Pancreas (tissue), 10 donors: ENCODE measurements at places on chromosomes 6 and 20.

GRCh38 chr6:15363523-15364400 lies 117.9 kb downstream of the JARID2 start:
- no peak for DNase-seq

GRCh38 chr6:86255973-86256372 lies 613.3 kb upstream of the SYNCRIP start:
- DNase-seq = no peak

GRCh38 chr6:137111296-137112066 lies 62.0 kb downstream of the IL22RA2 start:
- no peak for DNase-seq

DNA sequence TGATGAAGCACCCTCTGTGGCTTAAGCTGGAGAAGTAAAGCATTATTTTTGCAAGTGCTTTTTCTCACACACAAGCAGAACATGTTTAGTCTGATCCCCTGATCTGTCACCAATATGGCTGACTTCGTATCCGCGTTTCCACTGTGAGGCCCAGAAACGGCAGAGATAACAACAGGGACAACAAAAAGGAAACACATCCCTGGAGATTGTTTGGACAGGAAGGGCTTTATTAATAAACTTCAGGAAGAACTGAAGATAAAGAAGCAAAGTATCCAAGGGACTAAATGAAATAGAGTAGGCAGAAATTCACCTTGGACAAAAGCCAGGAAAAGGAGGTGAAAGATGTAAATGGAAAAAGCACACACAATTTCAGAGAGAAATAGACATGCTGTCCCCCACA lies 49.2 kb downstream of the RARS2 start:
- DNase-seq = no peak

DNA sequence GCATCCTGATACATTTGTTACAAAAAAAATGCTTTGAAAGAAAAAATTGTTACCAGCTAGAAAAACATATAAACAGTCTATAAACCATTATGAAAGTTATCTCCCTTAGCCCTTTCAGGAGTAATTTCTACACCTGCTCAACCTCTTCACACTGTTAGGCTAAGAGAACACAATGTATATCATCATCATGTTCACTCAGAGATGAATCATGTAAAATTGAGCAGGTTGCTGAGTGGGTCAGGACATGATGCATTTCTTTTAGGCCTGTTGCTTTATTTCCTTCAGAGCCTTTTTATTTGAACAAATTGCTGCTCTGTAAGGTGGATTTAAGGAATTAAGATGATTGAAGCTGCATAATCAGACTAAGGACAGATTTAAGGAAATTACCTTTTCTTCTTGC lies 531.3 kb upstream of the MAN1A1 start:
- DNase-seq = no peak

DNA sequence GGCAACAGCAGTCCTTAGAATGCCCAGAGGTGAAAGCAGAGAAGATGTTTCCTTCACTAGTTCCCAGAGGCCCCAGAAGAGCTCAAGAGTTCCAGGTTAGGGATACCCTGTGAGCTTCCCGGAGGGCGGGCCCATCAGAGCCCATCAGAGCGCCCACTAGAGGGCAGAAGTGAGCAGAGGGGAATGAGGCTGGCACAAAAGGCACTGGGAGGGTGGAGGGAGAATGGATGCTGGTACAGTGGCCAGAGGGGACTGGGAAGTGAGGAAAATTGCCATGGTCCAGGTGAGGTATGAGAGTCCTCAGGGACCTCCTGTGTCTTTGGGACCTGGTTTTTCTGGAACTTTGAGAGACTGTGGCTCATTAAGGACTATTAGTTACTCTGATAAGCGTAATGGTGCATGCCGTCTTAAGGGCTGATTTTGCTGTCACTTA lies 57.3 kb downstream of the LINC00237 start:
- DNase-seq = peak; percentile 49

DNA sequence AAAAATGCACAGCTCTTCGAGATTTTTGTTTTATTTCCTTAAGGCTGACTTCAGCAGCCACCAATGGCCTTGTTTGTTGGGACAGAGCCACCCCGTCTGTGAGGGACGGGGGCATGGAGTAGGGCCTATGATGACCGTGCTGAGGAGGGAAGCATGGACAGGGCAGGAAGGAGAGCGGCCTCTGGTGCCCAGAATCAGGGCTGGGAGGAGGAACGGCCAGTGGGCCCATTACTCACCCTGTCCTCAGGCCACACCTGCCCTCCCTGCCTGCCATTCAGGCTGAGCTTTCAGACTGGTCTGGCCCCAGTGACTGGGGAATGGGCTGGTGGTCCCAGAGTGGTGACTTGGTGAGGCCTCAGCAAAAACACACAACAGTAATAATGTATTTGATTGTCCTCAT lies 104.4 kb downstream of the SMOC2 start:
- DNase-seq = no peak

GRCh38 chr20:20549704-20550103 lies 162.7 kb downstream of the RALGAPA2 start:
- no peak for DNase-seq

DNA sequence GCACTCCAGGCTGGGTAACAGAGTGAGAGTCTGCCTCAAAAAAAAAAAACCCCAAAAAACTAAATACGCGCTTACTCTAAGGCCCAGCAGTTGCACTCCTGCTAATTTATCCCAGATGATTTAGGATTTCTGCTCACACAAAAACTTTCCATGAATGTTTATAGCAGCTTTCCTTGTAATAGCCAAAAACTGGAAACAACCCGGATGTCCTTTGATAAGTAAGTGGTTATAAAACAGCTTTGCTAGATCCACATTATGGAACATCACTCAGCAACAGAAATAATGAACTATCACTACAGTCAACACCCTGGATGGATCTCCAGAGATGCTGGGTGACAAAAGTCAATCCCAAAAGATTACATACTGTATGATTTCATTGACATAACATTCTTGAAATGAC lies 220.4 kb upstream of the JARID2 start:
- DNase-seq = no peak

- no peak for DNase-seq
Observed at GRCh38 chr6:52555518-52556233, 21.2 kb downstream of the TRAM2 start.

GRCh38 chr20:5606350-5606749 lies 143.9 kb upstream of the SHLD1 start:
- DNase-seq = no peak

DNA sequence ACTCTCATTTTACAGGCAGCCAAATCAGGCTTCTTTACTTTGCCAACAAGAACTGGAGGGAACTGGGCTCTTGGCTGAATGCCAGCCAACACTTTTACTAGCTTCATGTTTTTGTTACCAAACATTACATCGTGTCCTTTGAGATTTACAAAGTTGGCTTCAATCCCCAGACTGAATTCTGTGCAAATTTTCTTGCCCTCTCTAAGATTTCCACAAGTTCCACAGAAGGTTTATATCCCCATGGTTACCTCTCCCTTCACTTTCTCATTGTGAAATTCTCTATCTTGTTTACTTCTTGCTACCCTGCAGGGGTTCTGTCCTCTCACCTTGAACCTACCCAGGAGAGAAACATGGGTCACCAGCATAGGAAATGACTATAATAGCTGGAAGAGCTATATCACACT lies 37.6 kb upstream of the PLCB1 start:
- peak; percentile 56 for DNase-seq

DNA sequence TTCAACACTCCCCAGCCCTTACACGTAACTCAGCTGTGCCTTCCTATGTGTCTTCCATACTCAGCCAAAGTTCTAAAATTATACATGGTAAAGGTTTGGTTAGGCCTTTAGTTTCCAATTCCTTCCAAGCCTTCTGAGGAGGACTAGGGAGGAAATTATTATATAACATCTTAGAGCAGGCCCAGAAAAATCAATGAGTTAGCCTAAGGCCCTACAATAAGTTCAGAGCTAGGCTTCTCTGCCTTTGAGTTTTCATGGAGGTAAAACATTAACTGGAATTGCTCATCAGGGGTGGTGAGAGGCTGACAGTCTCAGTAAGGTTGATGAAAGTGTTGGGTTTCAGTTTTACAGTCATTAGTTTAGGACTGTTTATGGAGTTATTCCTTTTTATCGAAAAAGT lies 286.0 kb downstream of the ADGB start:
- DNase-seq = no peak

DNA sequence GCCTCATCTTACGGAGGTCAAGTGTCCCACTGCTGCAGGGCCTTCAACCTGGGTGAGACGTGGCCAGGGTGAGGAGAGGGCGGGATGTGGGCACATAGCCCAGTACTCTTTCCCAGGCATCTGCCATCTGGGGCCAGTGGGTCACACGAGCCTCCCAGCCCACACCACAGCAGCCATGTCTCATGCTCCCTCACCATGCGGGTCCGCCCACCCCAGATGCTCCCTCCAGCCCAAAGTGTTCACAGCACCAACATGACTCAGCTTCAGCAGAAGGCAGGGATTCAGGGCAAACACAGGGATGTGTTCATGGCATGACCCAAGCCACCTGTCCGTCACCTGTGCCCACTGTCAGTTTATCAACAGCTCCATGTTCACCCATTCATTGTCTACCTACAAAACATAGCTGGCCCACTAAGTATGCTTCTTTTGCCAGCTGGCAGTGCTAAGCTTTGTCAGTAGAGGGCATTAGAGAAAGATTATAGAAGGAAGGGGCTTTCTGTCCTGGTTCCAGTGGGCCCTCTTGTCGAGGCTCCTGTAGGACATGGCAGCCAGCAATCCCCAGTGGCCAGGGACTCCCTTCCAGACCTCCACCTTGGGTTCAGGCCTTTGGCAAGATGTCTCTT lies 109.2 kb downstream of the FOXF2 start:
- no peak for DNase-seq

- no peak for DNase-seq
Observed at GRCh38 chr20:25319241-25320034, 71.2 kb downstream of the ABHD12 start.

DNA sequence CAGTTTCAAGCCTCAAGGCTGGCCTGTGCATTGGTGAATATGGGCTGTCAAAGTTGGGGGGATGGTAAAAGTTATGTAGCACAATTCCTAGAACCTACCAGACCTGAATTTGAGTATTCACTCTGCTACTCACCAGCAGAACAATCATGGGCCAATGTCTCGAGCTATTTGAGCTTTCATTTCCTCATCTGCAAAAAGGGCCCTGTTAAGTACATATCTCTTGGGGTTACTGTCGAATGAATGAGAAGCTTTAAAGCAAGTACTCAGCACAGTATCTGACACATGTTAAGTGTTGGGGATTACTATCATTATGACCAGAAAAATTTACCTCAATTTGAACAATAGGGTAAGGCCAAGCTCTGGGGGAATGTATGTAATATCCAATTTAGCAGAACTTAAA lies 13.5 kb upstream of the ENPP4 start:
- no peak for DNase-seq
